ENCODE measurements at places on chromosomes 7 and 10.

GRCh38 chr7:139725858-139726484, 51.8 kb downstream of the HIPK2 start:
- no peak for DNase-seq

DNA sequence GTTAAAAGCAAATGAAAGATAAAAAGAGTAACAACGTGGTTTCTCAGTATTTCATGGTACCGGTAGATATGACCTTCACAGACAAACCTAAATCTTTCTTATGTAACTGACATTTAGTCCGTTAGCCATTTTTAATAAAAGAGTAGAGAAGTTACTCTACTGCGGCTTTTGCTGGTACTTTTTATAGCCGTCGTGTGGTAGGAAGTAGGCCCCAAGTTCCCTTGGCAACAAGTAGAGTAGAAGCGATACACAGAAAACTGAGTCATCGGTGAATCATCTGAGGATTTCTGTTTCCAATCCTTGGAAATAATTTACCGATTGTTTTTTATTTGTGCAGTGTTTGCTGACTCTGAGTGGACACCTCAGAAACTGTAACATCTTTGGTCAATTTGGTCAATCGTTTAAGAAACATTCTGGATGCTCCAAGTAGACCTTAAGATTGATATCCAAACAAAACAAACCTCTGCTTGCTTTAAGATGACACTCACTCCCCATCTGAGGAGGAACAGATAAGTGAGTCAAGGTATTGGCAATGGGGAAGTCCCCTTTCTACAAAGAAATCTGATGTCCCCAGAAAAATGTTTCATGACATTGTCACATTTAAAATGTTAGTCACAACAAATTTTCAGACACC, 63.9 kb upstream of the AHR start:
- no peak for DNase-seq

DNA sequence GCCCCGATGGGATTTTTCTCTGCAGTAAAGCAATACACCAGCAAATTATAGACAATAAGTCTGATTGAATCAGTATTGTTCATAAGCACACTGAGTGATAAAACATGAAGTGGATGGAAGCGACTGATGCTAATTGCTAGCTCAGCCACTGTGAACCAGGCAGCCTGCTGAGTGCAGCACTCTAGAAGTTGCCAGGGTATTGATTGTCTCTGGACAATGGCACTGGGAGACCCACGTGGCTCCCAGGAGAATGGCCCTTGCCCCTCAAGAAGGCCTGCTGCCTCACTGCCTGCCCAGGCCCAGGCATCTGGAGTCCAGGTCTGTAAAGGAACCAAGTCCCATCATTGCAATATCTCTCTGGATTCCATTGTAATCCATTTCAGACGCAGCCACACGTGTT, 80.4 kb upstream of the TCERG1L start:
- no peak for DNase-seq

DNA sequence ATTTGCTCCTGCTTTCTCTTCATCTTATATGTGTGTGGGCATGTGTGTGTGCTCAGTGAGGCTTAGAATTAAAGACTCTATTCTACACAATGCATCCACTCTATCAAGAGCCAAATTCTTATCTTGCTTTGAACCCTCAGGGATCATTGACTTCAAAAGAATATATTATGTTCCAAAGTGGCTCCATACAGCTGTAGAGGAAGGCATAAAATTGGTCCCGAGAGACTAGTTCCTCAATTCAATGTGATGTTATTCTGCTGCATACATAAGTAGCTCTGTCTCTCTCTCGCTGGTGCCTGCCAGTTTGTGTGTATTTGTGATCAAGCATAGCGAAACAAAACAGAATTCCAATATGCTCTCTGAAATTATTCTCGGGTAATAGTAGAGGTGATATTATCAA, 997.9 kb upstream of the POT1 start:
- DNase-seq = no peak

DNA sequence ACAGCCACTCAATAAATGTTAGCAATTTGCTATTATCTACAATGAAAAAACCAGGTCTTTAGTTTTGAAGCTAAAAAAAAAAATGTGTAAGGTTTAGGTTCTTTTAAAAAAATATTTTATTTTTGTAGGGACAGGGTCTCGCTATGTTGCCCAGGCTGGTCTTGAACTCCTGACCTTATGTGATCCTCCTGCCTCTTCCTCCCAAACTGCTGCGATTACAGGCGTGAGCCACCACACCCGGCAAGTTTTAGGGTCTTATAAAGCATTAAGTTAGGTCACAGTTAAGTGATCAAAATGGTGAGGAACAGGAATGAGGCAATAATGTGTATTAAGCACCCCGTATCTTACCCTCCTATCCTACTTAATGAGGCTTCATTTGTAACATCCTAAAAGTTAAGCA, 774 bp downstream of the SEM1 start:
- DNase-seq = no peak

DNA sequence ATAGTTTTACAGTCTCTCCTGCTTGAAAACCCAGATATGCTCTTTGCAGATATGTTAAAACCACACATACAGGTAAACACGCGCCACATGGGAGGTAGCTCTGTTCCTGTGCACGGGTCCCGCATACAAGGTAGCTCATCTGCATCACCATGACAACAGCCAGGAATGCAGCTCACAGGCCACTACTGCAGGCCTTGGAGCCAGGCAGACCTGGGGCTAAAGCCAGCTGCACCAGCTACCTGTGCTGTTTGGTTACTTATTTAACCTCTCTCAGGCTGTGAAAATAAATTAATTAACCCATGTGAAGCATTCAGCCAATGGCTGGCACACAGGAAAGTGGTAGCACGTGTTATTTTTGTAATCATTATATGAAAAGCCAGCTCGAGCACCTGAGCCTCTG, 428.3 kb downstream of the TNS3 start:
- DNase-seq = no peak

DNA sequence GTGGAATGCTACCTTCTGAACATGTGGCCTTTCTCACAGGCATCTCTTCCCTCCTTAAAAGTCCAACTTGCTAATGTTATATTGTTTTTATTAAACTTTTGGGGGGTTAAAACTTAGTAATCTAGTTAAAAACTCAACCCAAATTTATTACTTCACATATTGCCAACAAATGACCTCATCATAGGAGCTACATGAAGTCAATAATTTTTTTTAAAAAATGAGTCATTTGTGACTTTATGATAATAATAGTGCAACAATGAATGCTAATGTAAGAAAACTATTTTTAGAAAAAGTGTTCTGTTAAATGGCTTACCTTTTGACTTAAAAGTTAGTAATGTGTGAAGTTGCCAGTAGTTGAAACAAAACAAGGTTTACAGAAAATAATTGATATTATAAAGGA, 325.9 kb upstream of the FZD1 start:
- DNase-seq = no peak

GRCh38 chr10:86287110-86287793, 79.3 kb downstream of the GRID1 start:
- DNase-seq = no peak

- no peak for DNase-seq
Measured at GRCh38 chr10:31756729-31757110, 171.9 kb downstream of the ARHGAP12 start.

DNA sequence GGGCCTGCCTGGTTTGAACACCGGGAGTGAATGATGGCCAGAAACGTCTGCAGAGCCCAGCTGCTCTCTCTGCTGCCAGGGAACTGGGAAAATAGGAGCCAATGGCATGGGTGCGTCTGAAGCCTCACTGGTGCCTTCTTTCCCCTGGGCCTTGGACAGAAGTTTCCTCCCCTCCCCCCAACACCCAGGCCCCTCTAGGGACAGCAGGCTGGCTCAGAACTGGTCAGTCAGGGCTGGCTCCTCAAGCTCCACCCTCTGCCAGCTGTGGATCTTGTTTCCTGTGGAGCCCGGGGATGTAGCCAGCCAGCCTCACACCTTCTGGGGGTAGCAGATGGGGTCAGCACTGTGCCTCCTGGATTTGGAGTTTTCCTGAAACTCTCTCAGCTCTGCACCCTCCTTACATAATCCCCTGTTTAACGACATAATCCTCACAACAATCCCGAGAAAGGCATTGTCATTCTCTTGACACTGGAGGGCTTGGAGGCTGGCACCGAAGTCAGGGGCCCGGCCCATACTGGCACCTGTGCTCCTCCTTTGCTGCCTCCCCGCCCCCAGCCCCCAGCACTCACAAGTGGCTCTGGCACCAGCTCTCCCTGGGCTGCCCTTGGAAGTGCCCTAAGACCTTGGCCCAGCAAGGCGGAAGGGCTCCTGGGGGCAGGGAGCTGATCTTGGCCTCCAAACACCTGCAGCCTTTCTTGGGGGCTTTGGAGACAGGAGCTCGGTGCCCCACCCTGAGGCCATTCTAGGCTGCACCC, 5.7 kb downstream of the LDB3 start:
- DNase-seq = no peak

All from activated naive CD4-positive, alpha-beta T cell (primary cell).